Upper lobe of right lung (tissue), 1 donor: ENCODE measurements at places on chromosomes 3 and 15. TPM values are rescaled to one million over a fixed set of nuclear protein-coding genes. Genes with fewer than 3 reads are reported as not detected.

GRCh38 chr3:89966877-89967665 lies 859.6 kb downstream of the EPHA3 start:
- no peak for DNase-seq

DNA sequence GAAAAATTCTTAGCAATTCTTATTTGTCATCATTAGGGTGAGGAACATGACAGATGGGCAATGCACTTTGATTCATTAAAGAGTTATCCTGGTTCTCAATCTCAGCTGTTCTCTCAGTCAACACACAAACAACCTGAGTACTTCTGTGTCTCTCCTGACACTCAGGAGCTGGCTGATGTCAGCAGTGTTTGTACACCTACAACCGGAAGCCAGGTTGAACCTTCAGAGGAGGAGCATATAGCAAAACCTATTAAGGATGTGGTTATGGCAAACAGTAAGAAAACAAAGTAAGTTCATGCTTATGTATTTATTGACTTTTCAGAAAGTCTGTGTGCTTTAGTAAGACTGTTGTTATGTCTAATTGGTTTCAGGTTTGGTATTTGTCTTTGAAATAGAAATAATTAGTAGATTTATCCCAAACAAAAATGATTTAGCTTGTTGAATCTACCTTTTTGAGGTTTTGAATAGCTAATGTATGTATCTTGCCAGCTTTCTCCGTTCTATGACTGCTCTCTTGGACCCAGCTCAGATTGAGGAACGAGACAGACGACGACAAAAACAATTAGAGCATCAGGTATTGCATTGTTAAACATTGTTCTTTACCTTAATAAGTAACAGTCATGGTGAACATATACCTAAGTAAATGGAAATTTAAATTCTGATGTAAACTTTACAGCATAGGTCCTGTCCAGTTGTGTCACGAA lies 36.6 kb downstream of the CCDC66 start:
- no peak for DNase-seq

- no peak for DNase-seq
Observed at GRCh38 chr3:141482245-141482922, 4.4 kb upstream of the RASA2 start.

- DNase-seq = no peak
Observed at GRCh38 chr3:17772556-17772955, 30.1 kb upstream of the TBC1D5 start.

Gene GOLGA8R
- total RNA-seq = 5.3 TPM
